Uterus (tissue), 4 donors: ENCODE measurements at places on chromosomes 7 and 10. TPM values are rescaled to one million over a fixed set of nuclear protein-coding genes. Genes with fewer than 3 reads are reported as not detected.

The UCN3 gene
- not detected for total RNA-seq

DNA sequence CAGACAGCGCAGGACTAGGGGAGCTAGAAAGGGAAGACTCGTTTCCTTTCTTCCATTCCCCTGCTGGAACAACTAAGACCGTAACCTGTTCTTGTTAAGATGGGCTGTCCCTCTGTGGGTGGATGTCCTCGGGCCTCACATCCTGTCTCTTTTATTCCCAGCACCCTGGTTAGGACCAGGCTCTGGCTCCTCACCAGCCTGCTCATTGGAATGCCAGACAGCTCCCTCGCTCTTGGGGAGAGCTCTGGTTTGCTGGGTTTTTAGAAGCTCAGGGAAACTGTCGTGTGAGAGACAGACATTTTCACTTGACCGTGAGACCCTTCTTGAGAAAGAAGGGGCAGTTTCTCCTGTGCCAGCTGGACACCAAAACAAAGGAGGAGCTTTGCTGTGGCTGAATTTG is 58.1 kb upstream of the HABP2 start:
- DNase-seq = no peak

The OR2A1 gene
- 0.48 TPM for total RNA-seq

DNA sequence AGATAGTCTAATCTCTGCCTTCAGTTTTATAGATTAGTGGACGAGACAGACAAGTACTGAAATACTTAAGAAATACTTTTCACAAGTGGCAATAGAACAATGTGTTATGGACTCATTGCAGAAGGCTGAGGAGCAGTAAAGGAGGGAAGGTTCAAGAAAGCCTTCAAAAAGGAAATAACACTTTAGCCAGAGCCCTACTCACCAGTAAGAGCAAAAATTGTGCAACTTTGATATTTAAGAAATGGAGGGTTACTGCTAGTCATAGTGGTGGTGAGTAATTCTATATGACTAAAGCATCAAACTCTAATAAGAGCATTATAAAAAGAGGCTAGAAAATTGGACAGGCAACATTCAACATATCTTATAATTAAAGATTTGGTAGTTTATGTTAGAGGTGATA is 28.8 kb downstream of the PTPN12 start:
- no peak for DNase-seq

- peak; percentile 41 for DNase-seq
Observed at GRCh38 chr7:12861070-12861469, 173.6 kb downstream of the ARL4A start.

- DNase-seq = no peak
Observed at GRCh38 chr10:7239312-7239985, 171.4 kb downstream of the SFMBT2 start.

GRCh38 chr10:85603151-85603940 is 763.2 kb downstream of the GRID1 start:
- DNase-seq = no peak

The CACNA2D1 gene
- total RNA-seq = 30.1 TPM

The STEAP2 gene
- total RNA-seq = 48.2 TPM

The PRKCQ gene
- not detected for total RNA-seq

DNA sequence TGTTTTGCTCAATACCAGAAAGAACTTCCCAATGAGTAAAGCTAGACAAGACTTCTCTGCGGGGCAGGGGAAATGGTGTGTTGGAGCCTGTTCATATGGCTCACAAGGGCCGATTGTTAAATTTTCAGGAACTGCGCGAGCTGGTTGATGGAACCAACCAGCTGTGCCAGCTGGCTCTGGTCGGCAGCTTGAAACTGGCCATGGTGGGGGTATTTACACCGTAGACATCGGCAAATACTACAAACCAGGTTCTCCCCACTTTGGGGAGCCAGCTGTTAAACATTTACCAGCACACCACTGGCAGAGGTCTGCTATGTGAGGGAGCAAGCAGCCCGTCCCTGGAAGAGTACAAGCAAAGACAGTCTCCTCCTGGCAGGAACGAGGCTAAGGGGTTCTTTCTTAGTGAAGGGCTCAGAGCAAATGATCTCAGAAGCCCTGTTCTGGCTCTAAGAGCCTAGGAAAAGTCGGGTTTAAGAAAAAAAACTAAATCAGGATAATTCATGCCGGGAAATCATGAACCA is 8.8 kb upstream of the ZMIZ1 start:
- no peak for DNase-seq

The RBM20 gene
- total RNA-seq = 2.8 TPM

DNA sequence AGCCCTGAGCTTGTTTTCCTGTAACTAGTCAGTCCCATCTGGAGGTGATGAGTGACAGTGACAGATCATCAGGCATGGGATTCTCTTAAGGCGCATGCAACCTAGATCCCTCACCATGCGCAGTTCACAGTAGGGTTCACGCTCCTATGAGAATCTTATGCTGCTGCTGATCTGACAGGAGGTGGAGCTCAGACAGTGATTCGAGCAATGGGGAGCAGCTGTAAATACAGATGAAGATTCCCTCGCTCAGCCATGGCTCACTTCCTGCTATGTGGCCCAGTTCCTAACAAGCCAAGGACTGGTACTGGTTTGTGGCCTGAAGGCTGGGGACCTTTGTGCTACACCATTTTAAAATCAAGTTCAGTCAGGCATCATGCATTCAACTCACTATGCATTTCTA is 221.7 kb downstream of the KIAA1217 start:
- no peak for DNase-seq

The HPSE2 gene
- total RNA-seq = 13.6 TPM

DNA sequence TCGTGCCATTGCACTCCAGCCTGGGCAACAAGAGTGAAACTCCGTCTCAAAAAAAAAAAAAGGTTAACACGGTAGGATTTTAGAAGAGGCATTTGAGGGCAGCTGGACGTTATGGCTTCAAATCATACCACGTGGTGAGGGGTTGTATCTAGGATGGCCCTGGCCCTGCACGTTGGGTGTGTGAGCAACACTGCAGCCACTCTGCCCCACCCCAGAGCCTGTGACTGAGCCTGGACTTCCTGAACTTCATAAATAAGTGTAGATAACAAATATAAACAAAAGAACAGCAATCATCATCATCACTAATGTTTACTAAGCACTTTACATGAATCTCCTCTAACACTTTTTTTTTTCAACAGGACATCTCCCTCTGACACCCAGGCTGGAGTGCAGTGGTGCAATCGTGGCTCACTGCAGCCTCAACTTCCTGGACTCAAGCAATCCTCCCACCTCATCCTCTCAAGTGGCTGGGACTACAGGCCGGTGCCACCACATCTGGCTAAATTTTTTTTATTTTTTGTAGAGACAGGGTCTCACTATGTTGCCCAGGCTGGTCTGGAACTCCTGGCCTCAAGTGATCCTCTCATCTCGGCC is 169.5 kb upstream of the FRMD4A start:
- DNase-seq = no peak

The DNAJC12 gene
- 3.8 TPM for total RNA-seq

The SPAM1 gene
- total RNA-seq = not detected

DNA sequence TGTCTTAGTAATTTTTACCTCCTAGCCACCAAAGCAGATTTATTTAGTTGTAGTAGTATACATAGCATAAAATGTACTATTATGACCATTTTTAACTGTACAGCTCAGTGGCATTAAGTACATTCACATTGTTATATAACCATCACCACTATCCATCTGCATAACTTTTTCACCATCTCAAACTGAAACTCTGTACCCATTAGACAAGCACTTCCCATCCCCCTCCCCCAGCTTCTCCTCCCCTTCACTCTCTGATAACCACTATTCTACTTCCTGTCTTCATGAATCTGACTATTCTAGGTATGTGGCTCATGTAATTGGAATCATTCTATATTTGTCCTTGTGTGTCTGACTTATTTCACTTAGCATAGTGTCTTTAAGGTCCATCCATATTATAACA is 71.9 kb downstream of the MRPL32 start:
- DNase-seq = no peak

GRCh38 chr10:53690524-53691240 is 918.1 kb upstream of the MBL2 start:
- no peak for DNase-seq

- DNase-seq = no peak
Observed at GRCh38 chr10:11145495-11145855, 127.8 kb downstream of the CELF2 start.

The ORC5 gene
- total RNA-seq = 61.9 TPM

- DNase-seq = peak; percentile 50
Observed at GRCh38 chr7:5580714-5581395, 157.2 kb upstream of the TNRC18 start.

- DNase-seq = no peak
Observed at GRCh38 chr7:129008645-129009414, 46.1 kb downstream of the TNPO3 start.

DNA sequence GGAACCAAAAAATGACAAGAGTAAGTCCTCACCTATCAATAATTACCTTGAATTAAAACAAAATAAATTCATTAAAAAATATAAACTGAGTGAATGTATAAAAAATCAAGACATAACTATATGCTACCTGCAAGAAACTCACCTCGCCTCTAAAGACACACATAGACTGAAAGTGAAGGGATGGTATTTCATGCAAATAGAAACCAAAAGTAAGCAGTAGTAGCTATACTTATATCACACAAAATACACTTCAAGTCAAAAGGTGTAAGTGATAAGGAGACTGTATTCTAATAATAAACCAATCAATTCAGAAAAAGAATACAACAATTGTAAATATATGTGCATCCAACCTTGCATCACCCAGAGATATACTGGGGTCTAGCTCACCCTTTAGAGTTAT is 332.6 kb downstream of the SH2D4B start:
- no peak for DNase-seq

DNA sequence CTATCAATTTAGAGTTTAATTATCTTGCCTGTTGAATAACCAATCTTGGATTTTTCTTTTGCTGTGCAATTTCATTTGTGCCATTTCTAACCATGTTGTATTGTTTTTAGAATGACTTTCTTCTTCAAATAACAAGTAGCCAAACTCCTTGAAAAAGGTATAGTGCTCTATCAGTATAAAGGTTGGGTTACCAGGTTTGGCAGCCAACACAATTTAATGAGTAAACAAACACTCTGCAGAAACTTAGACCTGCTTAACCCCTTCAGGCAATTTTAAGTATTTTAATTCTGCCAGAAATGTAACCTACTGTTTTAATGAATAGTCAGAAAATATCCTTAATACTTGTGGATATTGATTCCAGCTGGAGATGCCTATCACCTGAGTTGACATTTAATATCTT is 299.8 kb downstream of the ARL4A start:
- DNase-seq = no peak

DNA sequence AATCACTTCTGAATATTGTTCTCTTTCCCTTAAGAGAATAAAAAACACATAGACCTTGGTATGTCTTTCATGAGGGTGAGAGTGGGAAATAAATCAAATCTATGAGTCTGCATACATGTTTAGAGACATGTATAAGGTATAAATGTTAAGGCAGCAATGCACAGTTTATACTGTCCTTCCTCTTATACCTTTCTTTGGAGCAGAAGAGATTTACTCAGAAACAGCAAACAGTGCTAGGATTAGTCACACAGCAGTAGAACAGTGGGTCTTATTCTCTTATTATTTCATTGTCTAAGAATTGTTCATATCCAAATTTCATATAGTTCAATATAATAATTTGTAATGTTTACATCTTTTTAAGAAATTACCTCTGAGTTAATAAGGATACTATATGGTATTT is 126.7 kb upstream of the TMEM196 start:
- DNase-seq = no peak

DNA sequence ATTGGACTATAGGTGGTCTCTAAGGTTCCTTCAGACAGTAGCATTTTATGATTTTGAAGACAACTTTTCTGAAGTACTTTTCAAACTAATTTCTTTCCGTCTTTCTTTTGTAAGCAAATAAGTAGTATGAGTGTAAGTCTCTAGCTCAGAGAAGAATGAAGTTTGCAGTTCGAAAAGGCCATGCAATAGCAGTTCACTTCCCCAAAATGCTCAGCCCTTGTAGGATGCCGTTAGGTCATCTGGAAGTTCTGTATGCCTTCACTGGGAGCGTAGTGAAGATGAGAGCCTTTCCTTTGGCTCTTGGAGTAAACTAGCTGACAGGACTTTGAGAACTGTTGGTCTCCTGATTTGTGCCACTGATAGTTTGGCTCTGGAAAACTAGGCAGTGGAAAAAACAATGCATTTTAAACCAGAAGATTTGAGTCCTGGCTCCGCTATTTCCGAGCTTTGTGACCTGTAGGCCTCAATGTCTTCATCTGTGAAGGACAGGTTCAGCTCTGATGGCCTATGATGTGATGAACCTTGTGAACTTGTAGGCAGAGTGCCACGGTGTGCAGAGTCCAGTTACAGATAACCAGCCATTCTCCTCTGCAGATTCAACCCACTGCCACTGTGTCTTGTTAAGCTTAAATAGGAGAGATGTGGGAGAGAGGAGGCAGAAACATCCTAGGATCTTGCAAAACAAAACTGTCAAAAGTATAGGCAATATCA is 18.8 kb downstream of the SGPL1 start:
- no peak for DNase-seq

GRCh38 chr7:24967696-24968095 is 12.3 kb downstream of the OSBPL3 start:
- DNase-seq = no peak

The TMEM176A gene
- total RNA-seq = 7.7 TPM

DNA sequence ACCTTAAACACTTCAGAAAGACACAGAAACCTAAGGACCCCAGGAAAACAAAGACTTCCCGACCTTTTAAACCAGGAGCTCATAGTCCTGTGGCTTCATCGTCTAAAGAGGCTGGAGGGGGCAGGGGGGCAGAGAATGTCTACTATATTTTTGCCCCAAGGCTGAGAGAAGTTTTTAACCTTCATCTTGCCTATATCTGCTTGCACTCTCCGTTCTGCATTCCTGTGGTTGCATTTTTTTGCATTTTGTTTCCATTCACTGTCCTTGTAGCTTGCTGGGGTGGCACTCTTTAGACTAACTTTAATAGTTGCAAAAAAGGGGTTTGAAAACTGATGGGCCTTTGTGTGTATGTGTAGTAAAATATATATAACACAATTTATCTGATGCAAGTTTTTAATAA is 23.7 kb downstream of the PRKAR2B start:
- DNase-seq = no peak

DNA sequence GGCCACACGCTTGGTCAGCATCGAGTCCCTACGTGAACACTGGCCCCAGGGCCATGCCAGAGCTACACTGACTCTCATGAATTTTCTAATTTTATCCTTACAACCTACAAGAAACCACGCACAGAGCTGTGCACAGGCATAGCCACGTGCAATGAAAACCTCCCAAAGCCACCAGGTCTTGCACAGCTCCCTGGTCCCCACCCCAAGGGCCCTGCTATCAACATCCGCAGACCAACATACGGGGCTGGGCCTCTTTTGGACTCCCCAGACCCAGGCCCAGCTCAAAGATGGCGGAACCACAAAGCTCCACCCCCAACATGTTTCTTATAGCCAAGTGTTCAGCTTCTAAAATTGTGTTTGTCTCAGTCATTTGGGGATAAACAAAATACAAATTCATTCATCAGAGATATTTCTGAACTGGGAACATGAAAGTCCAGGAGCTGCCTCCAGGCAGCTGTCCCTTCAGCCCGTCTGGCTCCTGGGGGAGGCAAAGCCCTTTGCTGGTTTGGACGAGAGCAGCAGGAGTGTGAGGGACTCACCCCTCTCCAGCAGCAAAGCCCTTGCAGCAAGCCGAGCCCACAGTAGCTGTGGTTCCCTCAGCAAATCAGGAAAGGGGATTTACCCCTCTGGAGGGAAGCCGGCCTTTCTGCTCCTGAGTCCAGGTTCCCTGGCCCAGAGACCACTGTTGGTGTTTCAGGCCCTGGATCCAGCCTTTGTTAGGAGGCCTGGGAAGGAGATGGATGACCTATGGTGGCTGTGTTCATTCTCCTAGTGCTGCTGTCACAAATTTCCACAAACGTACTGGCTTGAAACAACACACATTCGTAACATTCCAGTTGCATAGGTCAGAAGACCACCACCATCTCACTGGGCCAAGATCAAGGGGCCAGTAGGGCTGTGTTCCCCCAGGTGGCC is 75.1 kb downstream of the OAT start:
- DNase-seq = no peak

The MRC1 gene
- total RNA-seq = 51.8 TPM
